ENCODE measurements at places on chromosomes 1 and 21.

DNA sequence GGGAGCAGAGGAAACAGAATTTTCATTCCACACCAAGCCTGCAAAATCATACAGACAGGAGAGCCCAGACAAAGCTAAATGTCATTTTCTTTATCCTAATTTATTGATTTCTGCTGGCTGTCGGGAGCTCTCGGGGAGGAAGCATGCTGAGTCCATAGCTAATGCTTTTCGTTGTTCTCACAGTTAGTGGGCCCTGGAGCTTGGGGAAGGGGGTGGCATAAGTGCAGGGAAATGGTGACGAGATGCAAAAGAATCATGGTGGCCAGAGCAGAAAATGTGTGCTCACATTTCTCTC, 202.4 kb downstream of the TOMM20 start:
- DNase-seq: no peak

- no peak for DNase-seq
These were observed 100.1 kb upstream of the GCLM start for GRCh38 chr1:94009304-94009703.

DNA sequence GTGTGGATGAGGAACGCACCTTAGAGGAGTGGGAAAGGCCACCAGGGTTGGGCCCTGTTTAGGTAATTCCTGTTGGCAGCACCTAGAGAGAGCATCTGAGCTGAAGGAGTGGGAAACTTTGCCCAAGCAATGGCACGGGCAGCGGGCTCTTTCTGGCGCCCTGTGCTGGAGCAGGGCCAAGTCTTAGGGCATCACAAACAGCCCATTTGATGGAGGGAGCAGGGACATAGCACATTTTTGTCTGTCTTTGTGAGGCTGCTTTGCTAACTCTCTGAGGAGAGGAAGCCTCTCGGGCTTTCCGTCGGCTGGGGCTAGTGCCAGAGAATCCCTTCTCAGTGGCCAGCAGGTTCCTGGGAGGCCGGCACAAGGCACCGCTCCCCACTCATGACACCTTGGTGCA, 22.5 kb upstream of the CNTN2 start:
- no peak for DNase-seq

DNA sequence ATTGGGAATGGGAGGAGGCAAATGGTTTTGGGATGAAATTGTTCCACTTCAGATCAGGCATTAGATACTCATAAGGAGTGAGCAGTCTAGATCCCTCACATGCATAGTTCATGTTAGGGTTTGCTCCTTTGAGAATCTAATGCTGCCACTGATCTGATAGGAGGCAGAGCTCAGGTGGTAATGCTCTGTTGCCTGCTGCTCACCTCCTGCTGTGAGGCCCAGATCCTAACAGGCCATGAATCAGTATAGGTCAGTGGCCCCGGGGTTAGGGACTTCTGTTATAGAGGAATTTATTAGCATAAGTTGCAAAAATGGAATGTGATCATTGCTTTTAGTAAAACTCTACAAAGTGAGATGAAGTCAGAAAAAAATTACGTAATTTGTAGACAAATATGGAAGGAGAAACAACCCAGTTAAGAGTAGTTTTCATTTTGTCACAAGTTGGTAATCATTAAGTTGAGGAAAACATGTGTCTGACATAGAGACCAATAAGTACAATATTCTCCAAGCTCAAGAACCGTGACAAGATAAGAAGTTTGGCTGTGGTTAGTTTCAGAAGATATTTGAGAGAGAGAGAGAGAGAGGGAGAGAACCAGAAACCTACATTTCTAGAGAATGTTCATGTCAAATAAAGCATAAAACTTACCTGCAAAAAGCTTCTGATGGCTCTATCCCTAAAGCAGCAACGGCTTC, 689.7 kb upstream of the PRMT6 start:
- DNase-seq: no peak

DNA sequence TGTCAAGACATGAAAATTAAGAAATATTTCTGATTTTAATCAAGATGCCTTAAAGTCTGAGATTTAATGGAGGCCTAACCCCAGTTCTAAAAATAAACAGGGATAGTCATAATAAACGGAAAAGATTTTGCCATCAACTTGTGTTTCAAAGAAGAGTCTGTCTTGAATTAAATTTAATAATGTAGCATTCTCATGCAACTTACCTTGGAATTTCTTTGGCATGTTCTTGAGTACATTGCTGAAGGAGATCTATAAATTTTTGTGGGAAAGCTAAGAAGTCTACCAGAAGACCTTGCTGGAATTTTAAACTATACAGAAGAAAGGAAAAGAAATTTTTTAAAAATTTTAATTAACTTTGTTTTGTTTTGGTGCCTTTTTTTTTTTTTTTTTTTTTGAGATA, 10.6 kb downstream of the SASS6 start:
- DNase-seq: no peak

- no peak for DNase-seq
These were observed 45.0 kb upstream of the BCL10 start for GRCh38 chr1:85321237-85321964.

- peak; percentile 34 for DNase-seq
These were observed 252.9 kb downstream of the KCNT2 start for GRCh38 chr1:196355206-196355786.

DNA sequence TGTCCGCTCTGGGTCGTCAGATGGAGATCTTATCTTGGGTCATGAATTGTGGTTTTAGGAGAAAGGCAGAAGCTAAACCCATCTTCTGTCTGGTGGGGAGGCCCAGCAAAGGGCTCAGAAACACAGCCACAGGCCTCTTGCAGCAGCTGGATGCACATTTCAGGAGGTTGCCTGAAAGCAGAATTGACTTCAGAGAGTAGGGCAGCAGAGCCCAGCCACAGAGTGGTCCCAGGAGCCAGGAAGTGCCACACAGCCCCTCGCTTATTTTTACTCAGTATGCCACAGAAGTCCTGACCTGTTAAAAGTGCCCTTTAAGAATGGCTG, 8.3 kb upstream of the RIPK4 start:
- no peak for DNase-seq

- DNase-seq: no peak
These were observed 19.3 kb downstream of the OBSCN start for GRCh38 chr1:228226956-228227791.

DNA sequence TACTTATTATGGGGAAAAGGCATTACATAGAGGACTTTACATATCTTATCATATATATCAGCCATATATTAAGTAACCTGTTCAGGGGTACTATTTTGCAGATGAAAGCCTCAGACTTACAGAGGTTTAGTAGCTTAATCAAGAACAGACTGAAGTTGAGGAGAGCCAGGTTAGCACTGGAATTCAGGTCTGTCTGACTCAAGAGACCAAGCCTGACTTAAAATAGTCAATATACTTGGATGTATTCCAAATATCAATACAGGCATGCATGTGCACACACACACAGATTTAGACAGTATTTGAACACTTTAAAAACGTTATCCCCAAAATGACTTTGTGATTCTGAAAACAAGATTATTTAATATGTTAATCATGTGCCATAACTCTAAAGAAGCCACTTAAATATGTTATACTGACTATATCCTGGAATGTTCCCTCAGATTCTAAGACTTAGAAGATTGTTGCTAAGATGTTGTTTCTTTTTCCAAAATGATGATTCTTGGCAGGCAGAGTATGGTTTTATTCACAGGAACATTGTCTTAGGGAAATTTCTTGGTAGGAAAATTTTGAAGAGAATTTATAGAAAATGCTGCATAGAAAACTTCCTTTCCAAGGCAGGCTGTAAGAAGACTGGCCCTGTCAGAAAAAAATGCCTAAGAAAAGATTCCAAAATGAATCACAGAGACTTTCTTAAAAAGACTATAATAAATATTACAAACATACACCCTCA, 61.6 kb downstream of the ADAMTS1 start:
- no peak for DNase-seq

- DNase-seq: no peak
These were observed 220.6 kb upstream of the PKN2 start for GRCh38 chr1:88463401-88463985.

- DNase-seq: no peak
These were observed 17.5 kb upstream of the ECE1 start for GRCh38 chr1:21307663-21308305.

DNA sequence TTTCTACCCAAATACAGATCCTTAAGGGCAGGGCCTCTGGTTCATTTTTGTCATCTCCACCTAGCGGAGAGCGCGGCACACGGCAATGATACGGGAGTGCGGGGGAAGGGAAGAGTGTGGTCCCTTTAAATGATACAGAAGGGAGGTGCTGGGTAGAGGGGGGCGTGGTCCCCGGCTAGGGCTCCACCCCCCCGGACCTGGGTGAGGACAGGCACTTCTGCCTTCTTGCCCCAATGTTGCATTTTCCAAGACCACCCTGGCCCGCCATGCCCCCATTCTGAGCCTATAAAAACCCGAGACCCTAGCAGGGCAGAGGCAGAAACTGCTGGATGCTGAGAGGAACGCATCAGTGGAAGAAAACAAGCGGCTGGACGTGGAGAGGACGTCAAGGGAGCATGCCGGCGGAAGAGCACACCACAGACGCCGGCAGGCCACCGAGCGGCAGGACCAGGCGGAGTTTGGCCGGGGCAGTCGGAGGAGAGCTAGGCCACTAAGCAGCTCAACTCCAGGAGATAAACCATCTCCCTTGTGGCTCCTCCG, 30.0 kb downstream of the LRRC3 start:
- no peak for DNase-seq

- no peak for DNase-seq
These were observed 12.9 kb downstream of the ADPRS start for GRCh38 chr1:36101546-36101945.

- DNase-seq: no peak
These were observed 57.9 kb downstream of the ZP4 start for GRCh38 chr1:237832858-237833257.

GRCh38 chr1:77026135-77026534, 158.9 kb downstream of the ST6GALNAC5 start:
- DNase-seq: no peak

DNA sequence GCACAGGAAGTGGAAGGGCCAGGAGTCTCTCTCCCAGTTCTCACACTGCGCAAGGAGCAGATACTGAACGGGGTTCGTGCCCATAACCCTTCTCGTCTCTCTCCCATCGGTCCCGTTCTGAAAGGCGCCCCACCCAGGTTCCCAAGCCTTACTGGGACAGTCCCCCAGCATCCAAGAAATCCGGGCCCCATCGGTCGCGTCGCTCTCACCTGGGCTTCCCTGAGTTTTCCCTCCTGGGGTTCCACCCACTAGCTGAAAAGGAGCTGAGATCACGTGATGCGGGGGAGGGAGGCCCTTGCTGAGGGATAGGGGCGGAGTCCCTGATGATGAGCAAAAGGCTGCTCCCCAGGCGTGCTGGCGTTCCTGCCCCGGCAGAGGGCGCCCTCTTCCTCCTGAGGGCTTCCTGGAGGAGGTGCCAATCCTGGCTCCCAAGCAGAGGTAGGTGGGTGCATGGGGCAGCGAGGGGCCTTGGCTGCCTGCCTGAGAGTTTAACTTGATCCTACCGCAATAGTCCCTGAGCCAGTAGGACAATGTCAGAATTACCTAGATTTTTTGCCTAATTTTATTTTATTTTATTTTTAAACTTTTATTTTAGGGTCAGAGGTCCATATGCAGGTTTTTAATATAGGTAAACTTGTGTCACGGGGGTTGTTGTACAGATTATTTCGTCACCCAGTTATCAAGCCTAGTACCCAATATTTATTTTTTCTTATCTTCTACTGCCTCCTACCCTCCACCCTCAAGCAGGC, at the start of gene SPOCD1:
TSS of gene SPOCD1 (minus strand) at position 271 of the 749 bp plus-strand sequence. CDS start 689 bp downstream, outside the sequence.
- peak; percentile 82 for DNase-seq

DNA sequence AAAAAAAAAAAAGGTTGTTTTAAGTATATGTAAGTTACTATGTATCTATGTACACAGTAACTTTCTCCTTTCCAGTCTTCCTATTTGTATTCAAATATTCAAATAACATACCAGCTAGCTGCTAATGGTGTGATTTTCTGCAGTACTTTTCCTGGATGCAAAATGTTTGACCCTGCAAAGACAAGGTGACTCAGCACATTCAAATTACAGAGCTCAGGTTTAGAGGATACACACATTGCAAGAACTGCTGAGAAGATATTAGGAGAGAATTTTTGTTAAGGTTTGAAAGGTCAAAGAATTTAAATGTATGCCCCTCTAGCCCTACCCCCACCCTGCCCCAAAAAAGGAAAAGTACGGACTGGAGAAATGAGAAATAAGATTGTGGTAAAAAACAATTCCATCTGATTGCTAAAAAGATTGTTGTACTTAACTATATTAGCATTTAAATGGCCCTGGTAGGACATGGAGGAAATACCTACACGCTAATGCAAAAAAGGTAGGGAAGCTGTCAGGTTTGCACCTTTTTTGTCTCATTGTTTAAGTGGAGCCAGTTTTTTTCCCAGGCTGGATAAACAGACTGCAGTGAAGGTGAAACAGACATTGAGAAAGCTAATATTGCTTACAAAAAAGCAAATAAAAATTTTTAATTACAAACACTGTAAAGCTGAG, 45.6 kb downstream of the ZNF281 start:
- peak; percentile 68 for DNase-seq

GRCh38 chr1:74771913-74772515, 39.1 kb downstream of the TYW3 start:
- DNase-seq: peak; percentile 8

- no peak for DNase-seq
These were observed 7.4 kb downstream of the H3-3A start for GRCh38 chr1:226069811-226070489.

GRCh38 chr1:24566236-24566867, 10.5 kb downstream of the NCMAP start:
- no peak for DNase-seq

GRCh38 chr1:80349218-80349617, 1342.7 kb upstream of the ADGRL4 start:
- DNase-seq: no peak

- DNase-seq: peak; percentile 53
These were observed 84.5 kb upstream of the BCL10 start for GRCh38 chr1:85360730-85361493.

DNA sequence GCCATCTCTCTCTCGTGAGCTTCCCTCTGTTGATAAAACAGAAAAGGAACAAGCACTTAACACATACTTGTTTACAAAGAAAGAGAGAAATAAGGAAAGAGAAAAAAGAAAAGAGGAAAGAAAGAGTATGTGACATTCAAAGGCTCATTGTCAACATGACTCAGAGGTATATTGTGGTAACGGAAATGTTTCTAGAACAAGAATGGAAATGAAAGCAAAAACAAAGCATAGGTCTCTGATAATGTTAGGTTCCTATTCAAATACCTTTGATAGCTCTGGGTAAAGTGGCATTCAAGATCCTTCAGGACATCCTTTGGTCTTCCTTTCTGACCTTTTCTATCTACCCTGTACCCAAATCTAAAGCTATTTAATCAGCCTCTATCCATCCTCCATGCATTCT, 67.4 kb upstream of the DMRTA2 start:
- DNase-seq: no peak

- DNase-seq: peak; percentile 84
These were observed 337.6 kb upstream of the SNX7 start for GRCh38 chr1:98323906-98324358.

- DNase-seq: no peak
These were observed 251.7 kb downstream of the BRINP3 start for GRCh38 chr1:190226006-190226405.

DNA sequence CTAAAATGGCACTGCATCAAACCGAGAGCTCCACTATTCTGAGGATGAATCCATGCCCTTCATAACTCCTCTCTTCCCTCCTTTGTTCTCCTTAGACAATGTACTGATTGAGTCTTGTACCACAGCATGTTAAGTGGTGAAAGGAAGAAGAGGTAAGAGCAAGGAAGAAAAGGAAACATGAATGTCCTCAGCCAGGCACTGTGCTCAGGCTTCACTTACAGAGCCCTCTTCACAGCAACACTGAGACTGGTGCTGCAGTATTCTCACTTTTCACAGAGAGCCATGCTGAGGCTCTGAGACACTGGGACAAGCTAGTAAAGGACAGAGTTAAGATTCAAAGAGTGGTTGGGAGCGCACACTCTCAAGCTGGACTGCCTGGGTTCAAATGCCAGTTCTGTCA, 143.5 kb downstream of the AKT3 start:
- DNase-seq: no peak

GRCh38 chr1:184300446-184300845, 86.4 kb upstream of the C1orf21 start:
- DNase-seq: no peak

Data from Caki2 (cell line).